ENCODE measurements at places on chromosomes 2 and 18.

DNA sequence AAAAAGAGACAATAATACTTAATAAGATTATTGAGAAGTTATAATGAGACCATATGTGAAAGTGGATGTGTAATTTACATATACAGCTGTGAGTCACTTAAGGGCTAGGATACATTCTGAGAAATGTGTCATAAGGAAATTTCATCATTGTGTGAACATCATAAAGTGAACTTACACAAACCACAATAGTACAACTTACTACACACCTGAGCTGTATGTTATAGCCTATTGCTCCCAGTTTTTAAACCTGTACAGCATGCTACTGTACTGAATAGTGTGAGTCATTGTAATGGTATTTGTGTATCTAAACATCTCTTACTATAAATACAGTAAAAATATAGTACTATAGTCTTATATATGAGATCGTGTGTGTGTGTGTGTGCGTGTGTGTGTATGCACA is 1420.3 kb upstream of the PIK3C3 start:
- no peak for DNase-seq

GRCh38 chr18:55252901-55253300 is 293.6 kb upstream of the CCDC68 start:
- DNase-seq, result no peak

GRCh38 chr2:172792711-172793110 is 57.1 kb downstream of the RAPGEF4 start:
- no peak for DNase-seq

DNA sequence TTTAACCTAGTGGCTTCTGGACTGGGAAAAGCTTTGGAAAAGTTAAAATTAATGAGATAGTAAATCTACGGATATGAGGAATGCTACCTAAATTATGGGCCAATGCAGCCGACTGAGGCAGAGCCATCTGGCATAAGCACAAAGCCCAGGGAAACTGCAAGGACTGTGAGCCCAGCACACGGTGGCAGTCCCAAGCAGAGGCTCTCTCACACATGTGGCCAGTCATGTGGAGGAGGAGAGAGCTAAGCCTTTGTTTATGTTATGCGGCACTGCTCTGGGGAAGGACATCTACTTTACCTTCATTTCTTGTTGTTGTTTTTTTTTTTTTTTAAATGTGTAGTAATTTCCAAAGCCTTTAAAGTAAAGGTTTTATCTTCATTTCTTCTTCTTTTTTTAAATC is 267.0 kb downstream of the STK39 start:
- DNase-seq, result no peak

DNA sequence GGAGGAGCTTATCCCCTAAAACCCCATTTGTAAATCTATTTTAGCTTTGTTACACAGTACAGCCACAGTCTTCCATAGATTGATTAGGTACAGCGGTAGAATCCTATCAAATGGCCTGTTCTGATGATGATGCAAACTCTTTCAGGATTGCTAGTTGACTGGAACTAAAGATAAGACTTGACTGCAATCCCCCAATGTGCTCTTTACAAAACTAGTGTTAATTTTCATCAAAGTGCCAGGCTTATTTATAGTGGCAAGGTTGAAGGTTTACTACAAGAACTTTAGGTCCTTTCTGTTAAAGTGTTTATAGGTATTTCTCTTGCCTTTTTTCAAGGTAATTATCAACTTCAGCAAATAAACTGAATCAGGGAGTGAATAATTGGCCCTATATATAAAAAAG is 9.0 kb upstream of the OTX1 start:
- no peak for DNase-seq

- DNase-seq, result no peak
These were observed 133.7 kb downstream of the RHBDD1 start for GRCh38 chr2:226969417-226970080.
